DMS79 treated with DMSO at 0.1 percent for 48 hours (cell line): ENCODE measurements at places on chromosomes 2 and 18.

DNA sequence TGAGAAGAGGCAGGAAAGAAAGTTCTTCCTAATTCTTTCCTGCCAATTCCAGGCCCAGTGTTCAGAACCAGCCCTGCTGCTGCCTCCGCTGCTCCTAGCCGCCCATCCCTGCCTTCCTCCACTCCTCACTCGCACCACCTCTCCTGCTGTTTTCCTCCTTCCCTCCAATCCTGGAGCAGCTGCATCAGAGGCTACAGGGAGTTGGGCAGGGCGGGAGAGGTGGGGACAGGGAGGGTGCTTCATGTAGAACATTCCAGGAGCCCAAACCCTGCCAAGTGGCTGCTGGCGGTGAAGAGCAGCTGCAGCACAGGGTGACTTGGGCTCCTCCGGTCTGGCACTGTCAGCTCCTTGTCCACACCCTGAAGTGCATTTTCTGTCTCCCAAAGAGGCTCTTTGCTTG is 176.3 kb downstream of the TNS1 start:
- DNase-seq = peak; percentile 19

GRCh38 chr2:211867845-211868451 is 670.7 kb downstream of the ERBB4 start:
- DNase-seq = peak; percentile 13

- no peak for DNase-seq
Observed at GRCh38 chr2:16336916-16337315, 328.7 kb downstream of the CYRIA start.

- no peak for DNase-seq
Observed at GRCh38 chr2:15945909-15946705, 5.8 kb downstream of the MYCN start.

GRCh38 chr2:195575879-195576401 is 81.1 kb upstream of the SLC39A10 start:
- no peak for DNase-seq

- DNase-seq = no peak
Observed at GRCh38 chr2:86747711-86748639, 27.9 kb downstream of the RMND5A start.

GRCh38 chr2:124778076-124778475 is 753.0 kb downstream of the CNTNAP5 start:
- no peak for DNase-seq

DNA sequence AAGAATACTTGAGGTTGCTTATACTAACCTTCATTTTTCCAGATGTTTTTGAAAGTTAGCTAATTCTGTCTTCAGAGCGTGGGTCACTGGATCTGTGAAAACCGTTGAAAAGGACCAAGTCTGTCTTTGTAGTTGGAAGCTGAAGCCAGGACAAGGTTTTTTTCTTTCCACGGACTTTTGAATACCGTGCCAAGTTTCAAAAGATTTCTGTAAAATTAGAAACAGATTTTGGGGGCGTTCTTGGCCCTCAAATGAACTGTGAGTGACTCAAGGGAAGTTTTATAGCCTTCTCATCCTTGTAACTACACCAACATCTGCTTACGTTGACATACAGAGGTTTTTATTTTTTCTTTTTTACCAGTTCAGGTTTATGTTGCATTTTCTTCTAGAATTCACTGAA is at the start of gene FAP:
FAP (minus strand) TSS at position 152 of the 400 bp plus-strand sequence; CDS start at position 34, 118 bp downstream.
- DNase-seq = no peak

GRCh38 chr18:33114749-33115148 is 325.8 kb downstream of the CCDC178 start:
- no peak for DNase-seq

- DNase-seq = no peak
Observed at GRCh38 chr2:232632904-232633412, 446 bp upstream of the EFHD1 start.

GRCh38 chr2:74391209-74391579 is 11.1 kb upstream of the DCTN1 start:
- peak; percentile 54 for DNase-seq

DNA sequence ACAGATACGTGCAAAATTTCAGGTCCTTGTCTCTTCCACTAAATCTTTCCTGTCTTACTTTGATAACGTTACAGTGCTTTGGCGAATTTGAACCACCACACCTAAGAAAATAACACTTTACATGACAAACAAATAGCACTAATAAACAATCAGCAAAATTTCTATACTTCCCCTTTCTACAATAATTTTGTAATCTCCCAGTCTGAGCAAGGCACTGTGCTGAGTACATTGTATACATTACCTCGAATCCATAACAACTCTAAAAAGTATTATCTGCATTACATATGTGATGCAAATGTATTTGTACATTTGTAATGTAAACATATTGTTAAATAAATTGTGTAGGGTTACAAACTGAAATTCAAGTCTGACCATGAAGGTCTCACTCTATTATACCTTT is 49.9 kb downstream of the RTN4 start:
- no peak for DNase-seq

DNA sequence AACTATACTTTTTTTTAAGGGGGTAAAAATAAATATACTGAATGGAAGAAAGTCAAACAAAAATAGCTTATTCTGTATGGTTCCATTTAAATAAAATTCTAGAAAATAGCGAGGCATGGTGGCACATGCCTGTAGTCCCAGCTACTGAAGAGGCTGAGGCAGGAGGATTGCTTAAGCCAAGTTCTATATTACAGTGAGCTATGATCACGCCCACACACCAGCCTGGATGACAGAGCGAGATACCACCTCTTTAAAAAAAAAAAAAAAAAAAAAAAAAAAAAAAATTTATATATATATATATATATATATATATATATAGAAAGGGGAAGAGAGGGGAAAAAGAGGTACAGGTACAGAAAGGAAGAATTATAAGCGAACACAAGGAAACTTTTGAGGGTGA is 77.7 kb downstream of the MEMO1 start:
- DNase-seq = no peak

DNA sequence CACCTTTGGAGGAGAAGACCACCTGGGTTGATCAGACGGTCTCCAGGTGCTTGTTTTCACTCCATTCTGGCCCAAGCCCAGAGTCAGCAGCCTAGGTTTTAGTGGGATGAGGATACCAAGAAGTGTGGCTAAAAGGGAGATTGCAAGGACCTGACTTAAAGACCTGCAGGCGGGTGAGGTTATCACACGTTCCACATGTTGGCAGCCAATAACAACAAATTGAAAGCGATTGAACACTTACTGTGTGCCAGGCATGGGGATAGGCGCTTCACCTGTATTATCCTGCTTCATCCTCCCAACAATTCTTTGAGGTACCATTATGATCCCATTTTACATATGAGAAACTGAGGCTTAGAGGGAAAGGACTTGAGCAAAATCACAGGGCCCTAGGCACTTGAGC is 5.0 kb downstream of the ARL4C start:
- DNase-seq = no peak

DNA sequence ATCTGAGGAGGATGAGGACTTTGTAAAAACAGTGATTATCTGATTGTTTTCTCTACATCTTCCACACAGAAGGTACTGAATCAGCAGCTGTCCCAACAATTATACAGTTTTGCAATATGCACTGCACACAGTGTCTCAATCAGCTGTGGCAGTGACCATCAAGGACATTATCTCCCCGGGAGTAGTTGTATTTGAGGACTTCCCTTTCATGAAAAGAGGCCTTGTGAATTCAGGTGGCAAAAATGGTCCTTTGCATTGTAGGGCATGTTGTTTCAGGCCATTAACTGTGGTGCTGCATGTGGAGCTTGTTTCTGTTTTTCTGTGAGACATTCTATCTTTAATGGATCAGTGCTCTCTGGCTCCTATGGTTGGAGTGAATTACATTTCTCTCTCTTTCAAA is 779.4 kb upstream of the FSHR start:
- DNase-seq = peak; percentile 92

DNA sequence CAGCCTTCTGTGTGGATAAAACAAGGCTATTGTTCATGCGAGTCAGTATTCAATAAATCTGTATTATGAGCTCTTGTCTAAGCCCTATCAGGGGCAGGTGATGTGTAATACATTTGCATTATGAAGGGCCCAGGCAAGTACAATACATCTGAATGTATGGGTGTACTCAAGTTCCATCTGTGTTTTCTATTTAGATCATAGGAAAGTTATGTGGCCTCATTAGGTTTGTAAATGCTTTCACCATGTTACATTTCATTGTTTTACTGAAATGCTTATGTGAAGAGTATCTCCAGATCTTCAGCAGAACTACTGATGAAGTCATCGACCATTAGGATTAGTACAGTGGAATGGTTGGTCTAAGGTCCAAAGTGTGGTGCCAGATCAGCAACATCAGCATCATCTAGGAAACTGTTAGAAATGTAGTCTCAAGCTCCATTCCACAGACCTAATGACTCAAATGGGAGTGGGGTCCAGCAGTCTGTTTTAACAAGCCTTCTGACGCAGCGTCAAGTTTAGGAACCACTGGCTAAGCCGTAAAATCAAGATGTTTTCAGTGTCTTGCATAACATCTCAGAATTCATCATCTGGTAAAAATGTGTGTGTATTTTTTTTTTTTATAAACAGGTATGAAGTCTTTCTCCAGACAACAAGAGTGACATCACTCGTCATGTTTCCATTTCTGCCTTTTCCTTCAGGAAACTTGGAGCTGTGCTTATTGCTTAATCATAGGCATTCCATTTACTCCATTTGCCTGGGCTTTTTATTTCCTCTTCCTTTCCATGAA is 80.5 kb downstream of the LYPD6 start:
- no peak for DNase-seq

DNA sequence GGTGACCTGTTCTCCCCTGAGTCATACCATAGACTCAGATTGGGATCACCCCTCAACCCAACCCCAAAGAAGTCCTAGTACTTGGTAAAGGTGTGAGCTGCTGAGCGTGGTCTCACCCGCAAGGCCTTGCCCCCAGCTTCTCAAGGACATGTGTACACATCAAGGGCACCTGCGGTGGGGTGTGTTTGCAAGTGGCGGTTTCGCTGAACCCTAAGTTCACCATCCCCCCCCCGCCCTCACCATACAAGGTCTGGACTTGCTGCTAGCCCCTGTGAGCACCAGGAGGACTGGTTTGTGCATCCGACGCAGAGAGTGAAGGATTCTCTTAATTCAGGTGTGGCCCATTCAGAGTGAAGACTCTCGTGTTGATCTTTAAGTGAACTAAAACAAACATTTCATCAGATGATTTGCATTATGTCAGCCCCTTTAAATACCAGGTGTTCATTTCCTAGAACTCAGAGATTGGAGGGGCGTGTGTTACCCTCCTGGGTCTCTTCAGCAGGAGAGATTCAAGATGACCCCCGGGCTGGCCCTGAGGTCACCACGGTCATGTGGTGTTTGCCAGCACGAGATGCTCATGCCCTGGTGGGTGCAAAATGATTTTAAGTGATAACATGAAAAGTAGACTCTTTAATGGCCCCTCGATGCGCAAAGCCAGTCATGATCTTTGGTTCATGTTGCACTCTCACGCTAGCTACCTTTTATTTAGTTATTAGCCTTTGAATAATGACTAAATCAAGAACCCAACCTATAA is 27.8 kb downstream of the MTERF4 start:
- DNase-seq = no peak

- DNase-seq = no peak
Observed at GRCh38 chr2:205758051-205758450, 75.8 kb downstream of the NRP2 start.

GRCh38 chr18:76958692-76959341 is 136.5 kb downstream of the ZNF236 start:
- DNase-seq = peak; percentile 64

DNA sequence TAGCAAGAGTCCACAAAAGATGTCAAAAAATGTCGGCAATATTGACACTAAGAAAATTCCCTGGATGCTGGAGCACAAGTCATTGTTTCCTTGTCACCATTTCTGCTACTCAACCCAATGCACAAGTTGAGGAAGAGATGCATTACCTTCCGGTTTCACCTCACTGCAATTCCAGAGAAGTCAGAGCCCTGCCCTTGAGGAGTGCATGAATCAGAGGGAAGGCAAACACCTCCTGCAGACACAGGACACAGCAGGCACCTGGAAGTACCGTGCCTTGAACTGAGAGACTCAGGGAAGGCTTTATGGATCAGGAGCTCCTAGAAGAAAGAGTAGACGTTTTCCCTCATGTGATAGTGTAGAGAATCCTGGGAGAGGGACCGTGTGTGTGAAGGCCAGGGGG is 62.7 kb upstream of the ARL4C start:
- DNase-seq = no peak

GRCh38 chr2:210964141-210964764 is 407.9 kb downstream of the CPS1 start:
- no peak for DNase-seq

- DNase-seq = no peak
Observed at GRCh38 chr18:31386741-31387140, 10.2 kb downstream of the DSG4 start.

DNA sequence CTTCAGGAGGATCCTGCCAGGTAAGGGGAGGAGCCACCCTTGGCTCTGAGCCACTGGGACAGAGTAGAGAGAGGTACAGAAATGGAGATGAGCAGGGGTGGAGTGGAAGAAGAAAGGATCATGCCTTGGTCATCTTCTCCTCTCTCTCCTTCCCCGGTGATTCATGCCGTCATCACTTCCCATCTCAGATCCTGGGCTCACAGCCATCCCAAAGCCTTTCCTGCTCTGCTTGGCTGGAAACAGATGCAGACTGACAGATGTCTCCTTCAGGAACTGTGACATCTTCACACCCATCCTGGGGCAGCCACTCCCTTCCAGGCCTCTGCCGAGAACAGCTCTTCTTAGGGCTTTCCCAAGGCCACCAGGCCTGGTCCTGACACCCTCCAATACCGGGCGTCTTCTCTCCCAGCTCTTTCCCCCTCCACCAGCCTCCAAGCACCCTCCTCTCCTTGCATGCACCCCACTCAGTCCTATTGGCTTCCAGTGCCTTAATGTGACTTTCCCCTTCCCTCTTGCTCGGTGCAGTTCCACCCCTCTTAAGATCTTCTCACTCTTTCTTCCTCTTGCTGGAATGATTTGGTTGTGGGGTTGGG is 58.3 kb upstream of the TNP1 start:
- no peak for DNase-seq

DNA sequence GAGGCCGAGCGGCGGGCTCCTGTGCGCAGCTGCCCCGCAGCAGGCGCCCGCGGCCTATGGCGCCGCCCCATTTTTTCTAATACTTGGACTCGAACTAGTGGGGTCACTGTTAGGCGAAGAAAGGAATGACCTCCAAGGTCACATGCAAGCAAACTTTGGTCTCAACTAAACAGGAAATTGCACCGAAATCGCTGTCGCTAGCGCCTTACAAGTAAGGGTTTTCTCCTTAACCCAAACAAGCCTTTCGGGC is 339 bp downstream of the ACAA2 start:
- DNase-seq = peak; percentile 73

GRCh38 chr2:109399066-109399465 is 214.7 kb downstream of the SEPTIN10 start:
- no peak for DNase-seq

GRCh38 chr2:108980076-108980475 is 8.9 kb downstream of the EDAR start:
- DNase-seq = no peak
